ENCODE measurements at places on chromosomes 3 and 15.
A peak's percentile ranks its signal among the peaks of the same experiment; 100 is the strongest.

DNA sequence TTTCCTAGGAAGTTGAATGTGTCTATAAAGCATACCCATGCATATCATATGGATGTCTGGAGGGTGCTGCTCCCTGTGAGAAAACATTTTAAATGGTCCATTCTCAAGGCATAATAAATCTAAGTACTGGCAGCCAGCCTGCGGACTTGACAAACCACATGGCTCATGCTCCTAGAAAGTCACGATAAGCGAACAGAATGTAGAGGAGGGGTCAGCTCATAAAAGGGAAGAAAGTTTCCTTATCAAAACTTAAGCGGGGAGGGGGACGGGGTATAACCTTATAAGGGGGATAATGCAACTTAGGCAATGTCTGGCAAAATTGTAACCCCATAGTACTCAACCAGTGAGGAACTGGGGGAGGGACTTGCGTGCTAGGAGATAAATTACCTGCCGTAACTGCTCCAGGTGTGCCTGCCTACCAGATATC, 159.8 kb upstream of the LMCD1 start:
- H3K4me1 ChIP-seq: no peaks in the 10 kb centered on the region
- H3K4me3 ChIP-seq: no peak overlapping the region
- no peaks in the 10 kb centered on the region for H3K27me3 ChIP-seq
- DNase-seq: no peak
- H3K27ac ChIP-seq: no peak overlapping the region
- H3K36me3 ChIP-seq: peaks cover 8% of the 10 kb centered on the region

DNA sequence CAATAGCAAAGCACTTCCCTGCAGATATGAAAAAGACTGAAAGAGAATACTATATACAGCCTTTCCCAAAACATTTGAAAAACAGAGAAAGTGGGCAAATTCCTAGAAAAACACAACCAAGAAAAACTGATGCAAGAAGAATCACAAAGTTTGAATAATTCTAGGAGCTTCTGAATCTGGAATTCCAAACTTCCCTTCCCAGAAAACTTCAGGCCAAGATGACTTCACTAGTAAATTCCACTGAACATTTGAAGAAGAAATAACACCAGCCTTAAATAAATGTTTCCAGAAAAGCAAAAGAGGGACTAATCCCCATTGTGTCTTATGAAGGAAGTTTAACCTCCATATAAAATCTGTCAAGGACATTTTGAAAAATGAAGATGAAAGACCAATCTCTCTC, 15.8 kb upstream of the NSMCE3 start:
- H3K27ac ChIP-seq: no peak overlapping the region
- no peak overlapping the region for H3K4me3 ChIP-seq
- DNase-seq: no peak
- H3K27me3 ChIP-seq: peaks cover 46% of the 10 kb centered on the region
- H3K4me1 ChIP-seq: no peaks in the 10 kb centered on the region

DNA sequence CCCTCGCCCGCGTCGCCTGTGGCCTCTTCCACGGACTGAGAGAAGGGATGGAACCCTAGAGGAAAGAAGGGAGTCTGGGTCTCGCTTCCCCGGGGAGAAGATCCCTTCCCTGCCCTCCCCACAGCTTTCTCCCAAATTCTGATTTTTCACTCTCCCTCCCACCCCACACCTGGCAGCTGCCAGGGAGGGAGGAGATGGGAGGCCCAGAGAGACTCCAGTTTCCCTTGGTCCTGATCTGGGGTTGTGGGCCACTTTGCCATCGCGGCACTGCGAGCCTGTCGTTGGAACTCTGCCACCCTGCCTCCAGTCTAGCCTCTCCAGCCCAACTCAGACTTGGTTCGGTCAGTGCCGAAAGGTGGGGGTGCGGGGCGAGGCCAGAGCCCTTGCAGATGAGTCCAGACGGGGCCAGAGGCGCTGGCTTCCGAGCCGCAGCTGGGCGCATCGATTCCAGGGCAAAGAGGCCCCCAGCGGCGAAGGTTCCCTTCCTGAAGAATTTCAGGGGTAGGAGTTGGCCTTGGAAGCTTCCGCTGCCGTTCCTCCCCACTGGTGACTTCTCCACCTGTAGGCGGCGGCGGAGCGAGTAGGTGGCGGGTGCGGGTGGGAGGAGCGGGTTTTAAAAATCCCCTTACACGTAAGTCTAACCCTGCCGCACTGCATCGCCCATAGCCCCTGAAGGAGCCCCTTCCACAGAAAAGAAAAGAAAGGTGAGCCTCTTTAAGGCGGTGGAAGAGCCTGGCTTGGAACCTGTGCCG, 5.2 kb downstream of the WNT5A start:
- peaks cover 15% of the 10 kb centered on the region for H3K4me1 ChIP-seq
- peaks cover 74% of the 10 kb centered on the region for H3K27me3 ChIP-seq
- H3K27ac ChIP-seq: no peak overlapping the region
- H3K4me3 ChIP-seq: peak overlapping the region; percentile 49
- DNase-seq: no peak
- no peaks in the 10 kb centered on the region for H3K36me3 ChIP-seq

GRCh38 chr3:165875644-165876043, 38.4 kb upstream of the BCHE start:
- no peak overlapping the region for H3K4me3 ChIP-seq
- no peak overlapping the region for H3K27ac ChIP-seq
- DNase-seq: no peak
- H3K4me1 ChIP-seq: no peaks in the 10 kb centered on the region
- peaks cover 2% of the 10 kb centered on the region for H3K36me3 ChIP-seq
- no peaks in the 10 kb centered on the region for H3K27me3 ChIP-seq

DNA sequence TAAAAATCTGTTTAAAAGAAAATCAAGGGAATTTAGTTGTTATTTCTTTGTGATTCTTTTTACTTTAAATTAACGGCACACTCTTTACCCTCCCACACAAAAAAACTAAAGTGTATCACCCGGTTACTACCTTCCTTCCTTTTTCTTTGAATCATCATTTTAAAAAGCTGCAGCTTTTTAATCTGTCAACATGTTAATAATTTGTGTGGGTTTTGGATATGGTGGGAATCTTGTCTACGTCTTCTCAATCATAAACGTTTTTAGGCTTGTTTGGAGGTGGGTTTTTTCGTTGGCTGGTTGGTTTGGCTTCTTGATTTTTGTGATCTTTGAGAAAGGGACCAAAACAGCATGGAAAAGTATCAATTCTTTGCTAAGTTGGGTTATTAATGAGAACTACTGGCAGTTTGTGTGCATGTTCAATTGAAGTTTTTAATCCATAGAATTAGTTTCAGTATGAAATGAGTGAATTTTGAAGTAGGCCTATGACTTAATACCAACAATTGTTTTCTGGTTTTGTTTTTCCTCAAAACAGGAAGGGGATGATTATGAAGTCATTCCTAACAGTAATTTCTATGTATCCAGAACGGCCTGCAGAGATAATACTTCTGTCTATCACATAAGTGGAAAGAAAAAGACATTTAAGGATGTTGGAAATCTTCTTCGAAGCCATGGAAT, 4.5 kb downstream of the SMC4 start:
- peak overlapping the region; percentile 90 for H3K4me3 ChIP-seq
- no peak for DNase-seq
- peaks cover 48% of the 10 kb centered on the region for H3K36me3 ChIP-seq
- H3K27me3 ChIP-seq: no peaks in the 10 kb centered on the region
- peaks cover 43% of the 10 kb centered on the region for H3K4me1 ChIP-seq

GRCh38 chr3:27340534-27340933, 28.6 kb downstream of the NEK10 start:
- no peaks in the 10 kb centered on the region for H3K36me3 ChIP-seq
- no peaks in the 10 kb centered on the region for H3K27me3 ChIP-seq
- H3K27ac ChIP-seq: no peak overlapping the region
- H3K4me1 ChIP-seq: peaks cover 3% of the 10 kb centered on the region
- no peak for DNase-seq
- H3K4me3 ChIP-seq: no peak overlapping the region

DNA sequence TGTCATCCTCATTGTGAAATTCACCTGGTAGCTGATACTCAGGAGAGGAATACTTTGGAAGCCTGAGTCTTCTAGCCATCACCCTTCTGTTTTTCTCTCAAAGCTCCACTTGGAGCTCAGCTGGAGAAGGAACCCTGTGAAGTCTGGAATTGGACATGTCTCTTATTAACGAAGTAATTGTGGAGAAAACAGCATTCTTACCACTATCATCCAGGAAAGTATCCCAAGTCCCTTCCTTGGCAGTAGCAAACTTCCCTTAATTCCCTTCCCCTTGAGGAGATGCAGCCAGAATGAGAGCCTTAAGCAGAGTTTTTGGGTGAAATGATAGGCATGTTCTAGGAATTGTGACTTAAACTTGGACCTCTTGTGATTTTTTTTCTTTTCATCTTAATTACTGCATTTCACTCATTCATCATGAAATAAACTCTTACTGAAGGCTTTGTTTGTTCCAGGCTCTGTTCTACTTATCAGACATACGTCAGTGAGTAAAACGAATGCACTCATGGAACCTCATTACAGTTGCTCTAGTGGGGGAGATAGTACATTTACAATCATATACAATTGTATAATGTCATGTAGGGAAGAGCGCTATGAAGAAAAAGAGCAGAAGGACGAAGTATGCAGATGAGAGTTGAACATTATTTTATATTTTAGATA, 30.5 kb upstream of the TCF12 start:
- peak overlapping the region; percentile 88 for H3K4me3 ChIP-seq
- H3K27me3 ChIP-seq: no peaks in the 10 kb centered on the region
- H3K36me3 ChIP-seq: no peaks in the 10 kb centered on the region

DNA sequence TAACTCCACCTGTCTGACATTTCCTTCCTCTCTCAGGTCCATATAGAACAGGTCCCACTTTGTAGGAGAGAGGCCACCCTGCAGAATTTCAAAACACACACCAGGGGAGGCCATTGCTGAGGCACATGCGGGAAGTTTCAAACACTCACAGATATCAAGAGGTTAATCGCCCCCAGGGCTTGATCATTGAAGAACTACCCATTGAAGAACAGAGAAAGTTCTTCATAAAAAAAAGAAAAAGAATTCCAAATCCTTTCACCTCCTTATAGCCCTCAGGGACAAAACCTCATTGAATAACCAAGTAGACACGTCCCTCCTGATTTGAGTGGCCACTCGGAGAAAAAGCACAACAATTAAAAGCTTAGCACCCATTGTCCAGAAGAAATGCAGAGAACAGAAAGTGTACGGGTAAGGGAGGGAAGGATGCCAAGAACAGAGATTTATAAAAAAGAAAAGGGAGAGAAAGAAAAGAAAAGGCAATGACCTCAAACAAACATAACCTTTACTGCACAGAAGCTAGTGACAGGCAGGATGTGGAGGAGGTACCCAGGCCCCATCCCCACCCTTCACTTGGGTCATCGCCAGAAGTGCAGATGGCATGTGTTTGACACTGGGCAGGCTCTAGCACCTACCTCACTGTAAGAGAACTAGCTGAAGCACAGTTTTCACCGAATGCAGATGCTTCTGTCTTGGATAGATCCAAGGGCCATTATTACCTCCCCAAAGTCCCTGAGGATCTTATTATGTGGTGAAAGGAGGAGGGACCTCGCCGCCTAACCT, 112.3 kb upstream of the HES1 start:
- DNase-seq: no peak
- H3K27me3 ChIP-seq: peaks cover 11% of the 10 kb centered on the region
- H3K4me3 ChIP-seq: no peak overlapping the region

DNA sequence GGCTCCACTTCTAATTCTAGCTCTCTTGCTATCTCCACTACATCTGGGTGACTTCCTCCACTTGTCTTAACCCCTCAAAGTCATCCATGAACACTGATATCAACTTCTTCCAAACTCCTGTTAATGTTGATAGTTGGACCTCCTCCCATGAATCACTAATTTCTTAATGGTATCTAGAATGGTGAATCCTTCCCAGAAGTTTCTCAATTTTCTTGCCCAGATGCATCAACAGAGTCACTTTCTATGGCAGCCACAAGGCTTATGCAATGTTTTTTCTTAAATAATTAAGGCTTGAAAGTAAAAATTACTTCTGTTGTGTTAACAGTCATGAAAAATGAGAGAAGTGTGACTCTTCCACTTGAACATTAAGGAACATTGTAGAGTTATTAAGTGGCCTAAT, 164.3 kb downstream of the PCCB start:
- no peaks in the 10 kb centered on the region for H3K4me1 ChIP-seq
- no peaks in the 10 kb centered on the region for H3K27me3 ChIP-seq
- H3K4me3 ChIP-seq: no peak overlapping the region

DNA sequence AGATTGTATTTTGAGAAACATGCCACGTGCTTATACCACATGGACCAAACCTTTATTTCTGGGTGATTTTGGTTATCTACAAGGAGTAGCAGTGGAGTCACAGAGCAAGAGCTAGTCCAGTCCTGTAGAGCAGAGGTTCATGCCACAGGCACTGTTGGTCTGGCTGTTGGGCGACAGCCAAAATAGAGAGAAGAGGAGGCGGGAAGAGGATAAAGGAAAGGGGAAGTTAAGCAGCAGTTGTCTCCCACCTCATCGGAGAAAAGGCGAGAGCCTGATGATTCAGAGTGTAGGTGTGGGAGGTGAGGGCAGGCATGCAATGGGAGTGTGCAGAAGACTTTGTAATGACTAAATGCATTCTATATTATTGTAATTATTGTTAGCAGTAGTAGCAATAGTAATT, 237.5 kb upstream of the ROPN1 start:
- no peaks in the 10 kb centered on the region for H3K36me3 ChIP-seq
- no peak for DNase-seq
- H3K4me3 ChIP-seq: no peak overlapping the region
- no peaks in the 10 kb centered on the region for H3K4me1 ChIP-seq
- H3K27me3 ChIP-seq: peaks cover 20% of the 10 kb centered on the region

GRCh38 chr3:13776253-13777050, 103.4 kb downstream of the WNT7A start:
- no peaks in the 10 kb centered on the region for H3K4me1 ChIP-seq
- no peak overlapping the region for H3K27ac ChIP-seq
- no peak for DNase-seq
- no peak overlapping the region for H3K4me3 ChIP-seq
- H3K27me3 ChIP-seq: no peaks in the 10 kb centered on the region

DNA sequence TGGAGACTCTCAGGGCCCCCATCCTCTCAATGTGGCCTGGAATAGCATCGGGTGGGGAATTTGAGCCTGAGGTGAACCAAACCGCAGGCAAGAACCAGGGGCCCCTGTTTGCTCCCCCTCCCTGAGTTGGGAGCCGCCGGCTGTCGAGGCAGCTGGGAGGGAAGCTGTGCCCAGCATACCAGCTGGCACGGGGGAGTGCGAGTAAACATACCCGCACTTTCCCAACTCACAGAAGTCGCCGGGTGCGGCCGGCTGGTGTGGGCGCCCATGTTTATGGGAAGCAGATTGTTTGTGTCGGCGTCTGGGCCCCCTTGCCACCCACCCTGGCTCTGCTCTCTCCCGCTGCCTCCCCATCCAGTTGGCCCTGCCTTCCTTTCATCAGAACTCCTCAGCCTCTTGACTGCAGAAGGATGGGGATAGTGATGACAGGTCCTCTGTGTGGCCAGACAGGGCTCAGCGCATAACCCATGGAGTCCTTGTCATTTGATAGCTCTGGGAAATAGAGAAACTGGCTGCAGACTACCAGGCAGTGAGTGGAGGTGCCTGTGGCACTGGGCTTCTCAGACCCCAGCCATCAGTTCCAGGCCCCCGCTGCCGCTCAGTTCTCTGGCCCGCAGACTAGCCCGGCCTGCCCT, 60.4 kb downstream of the CACNA2D2 start:
- no peak for DNase-seq
- H3K27me3 ChIP-seq: no peaks in the 10 kb centered on the region
- H3K4me3 ChIP-seq: no peak overlapping the region
- H3K4me1 ChIP-seq: no peaks in the 10 kb centered on the region
- no peaks in the 10 kb centered on the region for H3K36me3 ChIP-seq

- DNase-seq: no peak
- no peaks in the 10 kb centered on the region for H3K27me3 ChIP-seq
- H3K4me1 ChIP-seq: peaks cover 48% of the 10 kb centered on the region
- peak overlapping the region; percentile 31 for H3K27ac ChIP-seq
Measured at GRCh38 chr15:85031086-85031943, 49.7 kb downstream of the PDE8A start.

Data from activated T-cell treated with anti-CD3 and anti-CD28 coated beads, Interleukin-2, amount 50 U/mL, for 72 hours (primary cell).